ENCODE measurements at places on chromosomes 12 and 14.
A peak's percentile ranks its signal among the peaks of the same experiment; 100 is the strongest.

GRCh38 chr14:102320033-102320660, 601 bp downstream of the ZNF839 start:
- no peak for DNase-seq

DNA sequence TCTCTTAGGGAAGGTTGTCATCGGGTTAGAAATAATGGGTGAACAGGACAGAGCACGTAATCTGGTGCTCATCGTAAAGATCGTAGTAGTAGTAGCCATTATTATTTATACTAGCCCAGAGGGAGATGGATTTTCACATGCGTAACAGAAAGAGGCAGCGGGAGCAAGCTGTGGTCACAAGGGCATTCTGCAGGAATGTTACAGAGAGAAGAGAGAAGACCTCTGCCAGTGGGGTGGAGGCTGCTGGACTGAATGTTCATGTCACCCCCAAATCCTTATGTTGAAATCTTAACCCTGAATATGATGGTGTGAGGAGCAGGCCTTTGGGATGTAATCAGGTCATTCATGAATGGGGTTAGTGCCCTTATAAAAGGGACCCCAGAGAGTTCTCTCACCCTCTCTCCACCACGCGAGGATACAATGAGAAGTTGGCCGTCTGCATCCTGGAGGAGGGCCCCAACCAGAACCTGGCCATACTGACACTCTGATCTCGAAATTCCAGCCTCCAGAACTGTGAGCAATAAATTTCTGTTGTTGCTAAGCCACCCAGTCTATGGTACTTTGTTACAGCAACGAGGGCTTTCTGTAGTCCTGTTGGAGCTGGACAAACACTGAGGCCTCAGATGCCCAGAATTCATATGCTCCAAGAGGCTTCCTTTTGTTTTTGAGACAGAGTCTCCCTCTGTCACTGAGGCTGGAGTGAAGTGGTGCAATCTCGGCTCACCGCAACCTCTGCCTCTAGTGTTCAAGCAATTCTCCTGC, 131.2 kb upstream of the MED13L start:
- no peak for DNase-seq

DNA sequence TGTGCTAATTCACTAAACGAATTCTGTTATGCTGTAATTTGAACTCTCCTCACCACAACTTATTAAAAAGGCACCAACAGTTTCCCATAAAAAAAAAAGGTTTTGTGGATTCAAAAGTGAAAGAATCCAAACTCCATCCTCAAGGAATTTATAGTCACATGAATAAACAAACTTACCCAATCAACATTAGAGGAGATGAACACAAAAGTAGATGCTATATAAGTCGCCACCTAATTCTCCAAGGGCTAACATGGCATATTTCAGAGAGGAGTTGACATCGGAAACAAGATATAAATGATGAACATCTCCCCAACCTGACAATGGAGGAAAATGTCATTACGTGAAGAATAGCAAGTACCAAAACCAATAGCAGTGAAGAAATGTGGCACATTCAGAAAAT, 265.5 kb upstream of the PRKD1 start:
- DNase-seq: no peak

- peak; percentile 67 for DNase-seq
Measured at GRCh38 chr14:61608245-61609165, 86.8 kb upstream of the HIF1A start.

DNA sequence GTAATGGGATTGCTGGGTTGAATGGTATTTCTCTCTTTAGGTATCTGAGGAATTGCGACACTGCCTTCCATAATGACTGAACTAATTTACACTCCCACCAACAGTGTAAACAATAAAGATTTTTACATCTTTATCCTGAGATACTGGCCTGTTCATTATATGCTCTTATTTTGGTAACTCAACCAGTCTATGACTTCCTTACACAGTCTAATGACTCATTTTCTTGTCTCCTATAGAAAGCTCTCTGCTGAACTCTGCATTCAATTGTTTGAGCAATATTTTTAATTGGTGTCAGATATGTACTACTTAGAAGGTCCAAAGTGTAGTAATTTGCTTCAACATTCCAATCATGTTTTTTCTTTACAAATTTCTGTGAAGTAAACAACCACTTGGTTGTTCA, 1351.8 kb downstream of the FSCB start:
- no peak for DNase-seq

Data from hippocampal formation (tissue), 2 donors.